ENCODE measurements at places on chromosomes 4 and X. TPM values are rescaled to one million over a fixed set of nuclear protein-coding genes. Genes with fewer than 3 reads are reported as not detected.

Gene ATP8A1
- total RNA-seq, result 0.74 TPM

Gene WAS
- 0.14 TPM for total RNA-seq

Gene EPGN
- 12.8 TPM for total RNA-seq

Gene RHOXF1
- not detected for total RNA-seq

Gene CXCL3
- total RNA-seq, result 2.2 TPM

Gene TRIML2
- not detected for total RNA-seq

Gene SPIN2A
- total RNA-seq, result 0.07 TPM

Gene H2BW2
- total RNA-seq, result not detected

Gene TRIM61
- 1.2 TPM for total RNA-seq

Gene P2RY4
- total RNA-seq, result 0.21 TPM

Gene CNOT6L
- total RNA-seq, result 12.5 TPM

Gene SOD3
- 0.21 TPM for total RNA-seq

Gene KLHL4
- 1.4 TPM for total RNA-seq

Gene DACH2
- total RNA-seq, result 0.05 TPM

Gene AMTN
- total RNA-seq, result 0.21 TPM

Gene SMARCA1
- total RNA-seq, result 19.4 TPM

Gene TAF7L
- not detected for total RNA-seq

Gene NEIL3
- 4.3 TPM for total RNA-seq

Gene KLKB1
- total RNA-seq, result not detected

Gene REELD1
- not detected for total RNA-seq

Gene CFP
- 0.21 TPM for total RNA-seq

Gene FAT4
- total RNA-seq, result 3.2 TPM

Gene SLC10A6
- total RNA-seq, result 1.2 TPM

Gene VCX2
- total RNA-seq, result not detected

Gene SSX2B
- total RNA-seq, result not detected
